PC-9 (cell line): ENCODE measurements at places on chromosomes 5 and 9.

- H3K4me1 ChIP-seq = no peaks in the 10 kb centered on the region
- no peak overlapping the region for H3K27ac ChIP-seq
- H3K4me3 ChIP-seq = no peak overlapping the region
- H3K27me3 ChIP-seq = no peaks in the 10 kb centered on the region
- peaks cover 8% of the 10 kb centered on the region; the same call in 1 of the 2 replicates for H3K36me3 ChIP-seq
Observed at GRCh38 chr5:95781101-95781583, 41.4 kb downstream of the GLRX start.

GRCh38 chr9:89426384-89426961, 71.4 kb downstream of the SEMA4D start:
- H3K36me3 ChIP-seq = no peaks in the 10 kb centered on the region
- DNase-seq = no peak
- H3K27ac ChIP-seq = no peak overlapping the region
- no peaks in the 10 kb centered on the region for H3K27me3 ChIP-seq
- H3K4me3 ChIP-seq = no peak overlapping the region

GRCh38 chr5:132896685-132897084, 23.2 kb downstream of the LEAP2 start:
- no peak for DNase-seq
- no peaks in the 10 kb centered on the region for H3K4me1 ChIP-seq
- no peaks in the 10 kb centered on the region for H3K27me3 ChIP-seq

- H3K27me3 ChIP-seq = no peaks in the 10 kb centered on the region
- no peaks in the 10 kb centered on the region for H3K4me1 ChIP-seq
- no peak overlapping the region for H3K4me3 ChIP-seq
- H3K36me3 ChIP-seq = no peaks in the 10 kb centered on the region
- DNase-seq = no peak
Observed at GRCh38 chr5:99010294-99010693, 81.5 kb upstream of the CHD1 start.

DNA sequence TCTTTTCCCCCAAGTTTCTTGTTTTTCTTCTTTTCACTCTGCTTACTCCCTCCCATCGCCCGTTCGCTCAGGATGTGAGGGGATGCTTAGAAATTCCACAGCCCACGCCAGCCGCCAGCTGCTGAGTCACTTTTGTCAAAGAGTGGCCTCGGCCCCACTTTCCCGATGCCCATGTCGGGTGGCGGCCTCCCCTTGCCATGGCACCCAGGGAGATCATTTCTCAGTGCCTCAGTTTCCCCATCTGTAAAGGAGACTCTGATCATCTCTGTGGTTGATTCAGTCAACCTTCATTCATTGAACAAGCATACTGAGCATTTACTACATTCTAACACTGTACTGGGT, 353 bp upstream of the PDGFRB start:
- H3K4me1 ChIP-seq = no peaks in the 10 kb centered on the region
- peaks cover 9% of the 10 kb centered on the region; the same call in 1 of the 2 replicates for H3K27me3 ChIP-seq
- DNase-seq = no peak
- H3K27ac ChIP-seq = no peak overlapping the region
- no peak overlapping the region for H3K4me3 ChIP-seq
- H3K36me3 ChIP-seq = no peaks in the 10 kb centered on the region

- H3K27ac ChIP-seq = no peak overlapping the region
- no peaks in the 10 kb centered on the region for H3K4me1 ChIP-seq
- no peaks in the 10 kb centered on the region for H3K27me3 ChIP-seq
Observed at GRCh38 chr5:96601715-96602244, 60.4 kb upstream of the CAST start.

GRCh38 chr5:78927657-78928282, 57.3 kb downstream of the ARSB start:
- no peak overlapping the region for H3K4me3 ChIP-seq
- no peaks in the 10 kb centered on the region for H3K36me3 ChIP-seq
- H3K27me3 ChIP-seq = no peaks in the 10 kb centered on the region
- DNase-seq = peak; percentile 16

DNA sequence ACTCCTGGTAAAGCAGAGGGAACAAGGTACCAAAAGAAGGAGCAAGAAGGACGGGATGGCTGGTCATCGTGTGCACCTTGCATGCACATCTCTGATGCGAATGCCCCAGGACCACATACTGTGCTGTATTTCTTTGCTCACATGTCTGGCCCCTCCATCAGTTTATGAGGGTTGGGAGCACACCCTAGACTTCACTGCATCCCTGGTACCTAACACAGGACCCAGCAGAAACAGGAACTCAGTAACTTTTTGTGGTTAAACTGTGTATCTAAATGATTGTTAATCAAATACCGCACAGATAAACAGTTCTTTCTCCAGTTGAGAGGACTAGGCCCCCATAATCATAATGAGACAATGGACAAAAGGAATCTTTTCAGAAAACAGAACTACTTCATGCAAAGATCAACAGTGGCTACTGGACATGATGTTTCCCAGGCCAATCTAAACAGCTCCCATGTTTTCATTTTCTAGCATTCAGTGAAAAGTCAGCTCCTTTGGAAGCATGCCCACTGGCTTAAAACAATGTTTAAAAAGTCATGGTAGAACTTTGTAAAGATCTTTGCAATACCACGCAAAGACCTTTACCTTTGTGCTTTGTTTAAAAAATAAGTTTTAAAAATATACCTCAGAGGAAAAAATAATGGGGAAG, 55.5 kb upstream of the IFNK start:
- no peak overlapping the region for H3K4me3 ChIP-seq
- H3K27ac ChIP-seq = no peak overlapping the region
- H3K27me3 ChIP-seq = no peaks in the 10 kb centered on the region
- DNase-seq = no peak
- H3K4me1 ChIP-seq = no peaks in the 10 kb centered on the region
- no peaks in the 10 kb centered on the region for H3K36me3 ChIP-seq

DNA sequence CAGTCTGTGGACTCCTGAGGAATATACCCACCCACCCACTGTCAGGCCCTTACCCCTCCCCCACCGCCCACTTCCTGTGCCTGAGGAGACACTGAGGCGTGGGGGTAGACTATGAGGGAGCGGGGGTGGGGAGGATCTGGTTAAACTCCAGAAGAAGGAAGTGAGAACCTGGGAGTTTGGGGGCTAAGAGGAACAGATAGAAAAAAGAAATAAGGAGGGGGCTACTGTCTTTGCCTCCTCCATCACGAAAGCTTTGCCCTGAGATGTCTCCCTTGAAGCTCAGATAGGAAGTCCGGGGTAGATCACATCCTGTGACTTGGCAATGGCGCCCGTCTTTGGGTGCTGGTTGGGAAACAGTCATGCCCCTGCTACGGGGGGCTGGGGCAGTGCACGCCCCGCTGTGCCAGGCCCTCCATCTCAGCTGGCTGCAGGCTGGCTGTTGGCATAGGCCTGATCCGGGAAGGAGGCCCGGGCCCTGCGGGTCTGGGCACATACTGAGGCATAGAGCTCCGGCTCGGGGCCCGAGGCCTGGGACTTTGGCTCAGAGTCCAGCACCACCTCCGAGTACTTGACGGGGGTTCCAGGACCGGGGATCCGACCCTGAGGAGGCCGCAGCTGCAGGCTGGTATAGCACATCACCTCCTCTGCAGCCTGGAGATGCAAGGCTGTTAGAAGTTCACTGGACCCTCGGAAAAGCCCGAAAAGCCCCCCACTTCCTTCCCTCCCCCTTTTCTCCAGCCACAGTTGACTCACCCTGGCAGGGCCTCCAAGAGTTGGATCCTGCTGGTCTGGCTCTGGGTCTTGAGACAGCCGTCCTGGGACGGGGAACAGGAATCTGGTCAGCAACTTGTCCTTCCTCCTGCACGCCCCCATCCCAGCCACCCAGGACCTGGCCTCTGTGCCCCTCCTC, 1.0 kb downstream of the SIT1 start:
- no peaks in the 10 kb centered on the region for H3K36me3 ChIP-seq
- H3K27me3 ChIP-seq = no peaks in the 10 kb centered on the region
- H3K4me1 ChIP-seq = peaks cover 21% of the 10 kb centered on the region
- H3K27ac ChIP-seq = no peak overlapping the region

- no peak overlapping the region for H3K27ac ChIP-seq
- H3K4me3 ChIP-seq = no peak overlapping the region
- DNase-seq = no peak
Observed at GRCh38 chr5:92652756-92653155, 928.3 kb downstream of the NR2F1-AS1 start.

DNA sequence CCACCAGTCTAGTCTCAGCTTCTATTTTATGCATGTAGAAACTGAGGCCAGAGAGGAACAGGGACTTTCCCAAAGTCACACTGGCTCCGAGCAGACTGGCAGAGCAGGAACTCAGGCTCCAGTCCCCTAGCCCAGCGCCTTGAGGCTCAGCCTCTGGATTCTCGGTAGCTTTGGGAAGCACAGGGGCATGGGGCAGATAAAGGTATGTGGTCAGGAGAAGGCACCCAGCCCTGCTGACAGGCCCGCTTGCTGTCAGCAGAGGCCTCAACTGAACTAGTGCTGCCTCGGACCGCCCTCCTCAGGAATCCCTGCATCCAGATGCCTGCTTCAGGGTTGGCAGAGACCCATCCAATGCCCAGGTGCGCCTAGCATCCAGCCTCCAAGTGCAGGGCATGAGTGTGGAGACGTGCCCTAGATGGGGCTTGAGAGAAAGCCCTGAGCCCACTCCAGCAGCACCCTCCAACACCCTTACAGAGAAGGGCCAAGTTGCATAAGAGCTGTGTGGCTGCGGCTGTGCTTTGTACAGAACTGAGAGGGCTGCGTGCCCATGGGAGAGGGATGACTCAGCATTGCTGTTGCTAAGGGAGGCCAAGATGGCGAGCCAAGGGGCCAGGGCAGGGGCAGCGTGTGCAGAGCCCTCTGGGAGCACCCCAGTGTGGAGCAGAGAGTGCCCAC, 168.6 kb downstream of the MACROH2A1 start:
- no peaks in the 10 kb centered on the region for H3K27me3 ChIP-seq
- H3K4me3 ChIP-seq = no peak overlapping the region
- DNase-seq = no peak
- H3K36me3 ChIP-seq = no peaks in the 10 kb centered on the region
- H3K27ac ChIP-seq = no peak overlapping the region

- no peak overlapping the region for H3K4me3 ChIP-seq
- no peaks in the 10 kb centered on the region for H3K27me3 ChIP-seq
- no peak for DNase-seq
Observed at GRCh38 chr9:127216888-127217217, 47.7 kb upstream of the GARNL3 start.

DNA sequence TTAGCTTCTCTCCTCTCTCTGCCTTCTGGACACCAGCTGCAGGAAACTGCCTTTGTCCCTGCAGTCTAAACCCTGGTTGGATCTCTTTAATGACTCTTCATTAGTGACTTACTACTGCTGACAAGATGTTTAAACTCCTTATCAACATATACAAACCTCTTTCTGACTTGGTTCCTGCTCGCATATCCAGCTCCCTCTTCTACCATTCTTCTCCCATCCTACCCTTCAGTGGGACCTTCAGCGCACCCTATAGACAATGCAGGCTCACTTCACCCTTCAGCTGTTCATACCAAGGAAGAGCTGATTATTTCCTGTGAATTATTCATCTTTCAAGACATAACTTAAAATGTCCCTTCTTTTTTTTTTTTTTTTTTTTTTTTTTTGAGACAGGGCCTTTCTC, 436.5 kb downstream of the KIAA0825 start:
- H3K27ac ChIP-seq = no peak overlapping the region
- no peaks in the 10 kb centered on the region for H3K36me3 ChIP-seq
- H3K4me3 ChIP-seq = no peak overlapping the region
- H3K4me1 ChIP-seq = no peaks in the 10 kb centered on the region
- no peaks in the 10 kb centered on the region for H3K27me3 ChIP-seq

GRCh38 chr9:33468797-33469621, 4.7 kb downstream of the NOL6 start:
- 0 out of 2 replicates have a peak, but pooled peaks cover 10% of the 10 kb centered on the region for H3K4me1 ChIP-seq
- no peak overlapping the region for H3K27ac ChIP-seq
- DNase-seq = no peak
- no peak overlapping the region for H3K4me3 ChIP-seq
- 0 out of 2 replicates have a peak, but pooled peaks cover 2% of the 10 kb centered on the region for H3K36me3 ChIP-seq
- H3K27me3 ChIP-seq = no peaks in the 10 kb centered on the region

- DNase-seq = no peak
- no peak overlapping the region for H3K4me3 ChIP-seq
- no peaks in the 10 kb centered on the region for H3K27me3 ChIP-seq
- no peaks in the 10 kb centered on the region for H3K36me3 ChIP-seq
Observed at GRCh38 chr5:64318175-64318574, 152.5 kb downstream of the RNF180 start.

GRCh38 chr5:173645890-173646574, 29.6 kb upstream of the BOD1 start:
- no peak for DNase-seq
- H3K4me1 ChIP-seq = no peaks in the 10 kb centered on the region
- H3K36me3 ChIP-seq = no peaks in the 10 kb centered on the region
- H3K27me3 ChIP-seq = no peaks in the 10 kb centered on the region

DNA sequence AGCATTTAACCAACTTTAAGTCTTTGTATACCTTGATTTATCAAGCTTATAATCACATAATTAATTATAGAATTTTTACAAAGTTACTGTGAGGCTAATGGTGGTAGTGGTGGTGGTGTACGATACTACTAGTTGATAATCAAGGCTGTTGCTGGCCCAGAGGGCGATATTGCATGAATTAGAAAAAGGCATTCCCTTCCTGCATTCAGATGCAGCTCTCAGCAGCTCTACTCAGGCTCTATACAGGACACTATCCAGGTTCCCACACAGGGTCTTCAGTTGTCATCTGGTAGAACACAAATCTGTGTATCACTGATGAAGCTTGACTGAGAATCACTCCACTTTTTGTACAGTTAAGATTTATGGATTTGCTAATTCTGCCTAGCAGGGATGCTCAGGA, 562.8 kb upstream of the C9orf72 start:
- no peaks in the 10 kb centered on the region for H3K36me3 ChIP-seq
- H3K27me3 ChIP-seq = no peaks in the 10 kb centered on the region
- H3K27ac ChIP-seq = no peak overlapping the region

DNA sequence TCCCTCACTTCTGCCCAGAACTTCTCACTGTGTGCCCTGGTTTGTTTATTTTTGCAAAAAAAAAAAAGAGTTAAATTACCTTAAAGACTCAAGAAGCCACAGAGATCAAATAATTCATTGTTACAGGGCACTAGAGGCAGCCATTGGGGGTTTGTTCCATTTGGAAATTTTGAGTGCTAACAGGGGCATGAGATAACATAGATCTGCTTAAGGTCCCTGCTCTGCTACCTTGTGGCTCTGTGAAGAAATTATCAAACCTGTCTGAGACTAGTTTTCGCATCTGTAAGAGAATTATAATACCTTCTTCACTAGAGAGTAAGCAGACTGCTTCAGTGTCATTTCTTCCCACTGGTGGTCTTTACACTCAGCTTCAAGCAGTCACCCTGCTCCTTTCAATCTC, 394 bp downstream of the TLR4 start:
- DNase-seq = no peak
- peak overlapping the region; percentile 56 for H3K4me3 ChIP-seq
- peak overlapping the region; percentile 89 for H3K27ac ChIP-seq
- H3K36me3 ChIP-seq = peaks cover 7% of the 10 kb centered on the region; the same call in 1 of the 2 replicates
- peaks cover 42% of the 10 kb centered on the region for H3K4me1 ChIP-seq

DNA sequence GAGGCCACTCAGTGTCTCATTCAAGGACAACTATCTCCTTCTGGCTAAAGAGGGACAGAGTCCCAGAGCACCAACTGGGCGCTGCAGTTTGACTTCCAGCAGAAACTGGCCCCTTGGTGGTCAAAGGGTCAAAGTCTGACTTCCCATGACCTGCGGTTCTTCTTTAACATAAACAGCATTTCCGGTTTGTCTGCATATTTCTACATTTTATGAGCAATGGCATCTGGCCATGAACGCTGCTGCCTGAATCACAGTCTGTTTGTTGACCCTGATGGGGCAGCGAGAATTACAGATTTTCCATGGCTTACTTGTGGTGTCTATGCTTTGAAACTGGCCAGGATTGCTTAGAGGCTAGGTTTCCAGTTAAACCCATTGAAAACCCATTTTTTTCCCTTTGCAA, 1.3 kb downstream of the TNFSF15 start:
- H3K27me3 ChIP-seq = no peaks in the 10 kb centered on the region
- peak; percentile 73 for DNase-seq
- no peaks in the 10 kb centered on the region for H3K36me3 ChIP-seq
- peak overlapping the region; percentile 89 for H3K27ac ChIP-seq
- H3K4me1 ChIP-seq = peaks cover 51% of the 10 kb centered on the region
